ENCODE measurements at places on chromosomes 6 and 20.

GRCh38 chr6:111381123-111381522, 101.9 kb downstream of the REV3L start:
- no peak for DNase-seq

- DNase-seq, result peak; percentile 43
These were observed 41.6 kb downstream of the PLCG1 start for GRCh38 chr20:41178904-41179432.

GRCh38 chr6:11416936-11417576, 120.5 kb upstream of the TMEM170B start:
- DNase-seq, result no peak

GRCh38 chr6:147744012-147744411, 235.5 kb downstream of the SAMD5 start:
- no peak for DNase-seq

GRCh38 chr6:126020305-126021050, 34.1 kb downstream of the TRMT11 start:
- no peak for DNase-seq

DNA sequence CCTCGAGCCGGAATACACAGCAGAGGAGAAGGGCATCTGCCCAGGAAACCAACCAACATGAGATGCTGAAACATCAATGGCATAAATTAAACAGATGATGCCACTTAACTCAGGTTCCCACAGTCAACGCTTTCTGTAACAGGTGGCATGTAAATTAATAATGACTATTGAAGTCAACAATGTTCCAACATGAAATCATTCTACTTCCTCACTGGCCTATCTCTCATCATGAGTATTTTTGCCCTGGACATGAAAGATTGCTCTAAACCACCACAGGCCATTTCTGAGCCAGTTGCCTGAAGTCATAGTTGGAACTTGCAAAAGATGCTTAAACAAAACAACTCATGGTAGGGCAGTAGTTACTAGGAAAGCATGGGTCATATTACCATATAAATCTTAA, 397.9 kb upstream of the JARID2 start:
- no peak for DNase-seq

- no peak for DNase-seq
These were observed 5.8 kb upstream of the KIF3B start for GRCh38 chr20:32271620-32272019.

- DNase-seq, result no peak
These were observed 158.7 kb upstream of the CITED2 start for GRCh38 chr6:139533171-139533570.

GRCh38 chr6:144317736-144318135, 32.6 kb downstream of the UTRN start:
- DNase-seq, result no peak

GRCh38 chr6:43336382-43336781, 27.8 kb upstream of the CRIP3 start:
- DNase-seq, result no peak

GRCh38 chr20:63942969-63943807, 13.0 kb downstream of the UCKL1 start:
- DNase-seq, result no peak

DNA sequence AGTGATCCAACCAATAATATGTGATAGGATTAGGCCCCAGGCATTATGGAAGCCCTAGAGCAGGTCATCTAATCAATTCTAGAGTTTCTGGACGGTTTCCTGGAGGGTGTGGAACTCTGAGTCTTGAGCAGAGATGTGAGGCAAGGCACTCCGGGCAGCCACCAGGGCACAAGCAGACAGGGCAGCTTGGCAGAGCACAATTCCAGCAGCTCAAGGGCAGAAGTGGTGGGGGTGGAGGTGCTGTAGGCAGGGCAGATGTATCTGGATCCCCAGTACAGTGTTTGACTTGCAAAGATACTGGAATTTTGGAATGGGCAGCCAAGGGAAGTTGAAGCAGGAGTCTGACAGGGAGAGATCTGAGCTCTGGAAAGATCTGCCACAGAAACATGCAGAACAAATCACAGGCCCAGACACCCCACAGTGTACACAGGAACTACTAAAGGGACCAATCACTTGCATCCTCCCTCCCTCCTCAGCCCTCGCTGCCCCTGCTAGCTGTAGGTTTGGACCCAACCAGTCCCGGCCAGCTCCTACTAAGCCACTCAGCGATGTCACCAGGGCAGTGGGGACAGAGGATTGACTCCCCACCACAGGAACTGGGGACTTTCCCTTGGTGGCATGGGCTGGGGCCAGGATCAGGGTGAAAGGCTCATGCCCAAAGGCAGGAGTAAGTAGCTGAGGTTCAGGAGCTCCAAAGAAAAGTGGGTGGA, 47.0 kb downstream of the TFEB start:
- DNase-seq, result no peak

Data from anterior cingulate cortex (tissue), 58 donors.